Ecto neural progenitor cell (in vitro differentiated cells): ENCODE measurements at places on chromosomes 16 and 17.

DNA sequence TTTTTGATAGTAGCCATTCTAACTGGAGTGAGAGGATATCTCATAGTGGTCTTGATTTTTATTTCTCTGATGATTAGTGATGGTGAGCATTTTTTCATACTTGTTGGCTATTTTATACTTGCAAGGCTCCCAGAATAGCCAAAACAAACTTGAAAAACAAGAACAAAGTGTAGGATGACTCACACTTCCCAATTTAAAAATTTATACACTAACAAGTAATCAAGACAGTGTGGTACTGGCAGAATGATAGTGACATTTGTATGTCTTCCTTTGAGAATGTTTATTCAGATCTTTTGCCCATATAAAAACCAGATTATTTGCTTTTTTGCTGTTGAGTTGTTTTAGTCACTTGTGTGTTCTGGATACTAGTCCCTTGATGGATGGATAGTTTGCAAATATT lies 17.8 kb downstream of the SPECC1 start:
- no peak for DNase-seq

- no peak for DNase-seq
Observed at GRCh38 chr16:65889533-65889966, 476.9 kb upstream of the CDH5 start.

- DNase-seq = peak; percentile 80
Observed at GRCh38 chr16:27154705-27155521, 48.4 kb upstream of the KDM8 start.

DNA sequence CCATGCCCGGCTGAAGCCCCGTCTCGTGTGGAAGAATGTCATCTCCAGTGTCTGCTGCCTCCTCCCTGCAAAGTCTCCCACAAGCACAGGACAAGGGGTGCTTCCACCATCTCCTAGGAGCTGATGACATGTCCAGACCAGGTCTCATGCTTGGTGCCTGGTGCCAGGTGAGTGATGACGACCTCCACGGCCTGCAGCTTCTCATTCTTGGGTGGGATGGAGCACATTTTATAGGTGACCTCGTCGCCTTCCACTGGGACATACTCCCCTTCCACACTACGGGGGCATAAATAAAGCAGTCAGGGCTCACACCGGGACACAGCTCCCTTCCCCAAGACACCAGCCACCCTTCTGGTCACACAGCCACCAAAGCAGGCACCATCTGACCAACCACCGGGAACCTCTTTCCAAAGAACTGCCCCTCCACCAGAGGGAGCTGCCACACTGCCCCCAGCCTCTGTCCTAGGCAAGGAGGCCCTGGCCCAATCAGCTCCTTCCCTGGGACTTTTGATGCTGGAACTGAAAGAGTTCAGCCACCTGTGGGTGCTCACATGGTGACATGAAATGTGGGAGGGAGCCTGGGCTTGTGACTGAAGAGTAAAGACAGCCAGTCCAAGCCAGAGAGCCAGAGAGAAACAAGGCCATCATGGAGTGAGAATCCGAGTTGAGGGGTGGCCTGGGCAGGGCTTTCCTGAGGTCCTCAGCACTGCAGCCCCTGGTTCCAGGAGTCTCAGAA lies 13.6 kb downstream of the CARHSP1 start:
- DNase-seq = no peak

GRCh38 chr17:76868176-76868668 lies at the start of gene MGAT5B:
Gene MGAT5B, plus strand, starts transcription at chr17:76868404. Its CDS starts 626 bp downstream, at chr17:76869030.
- peak; percentile 95 for DNase-seq

GRCh38 chr17:42285346-42286050 lies 2.8 kb upstream of the STAT5A start:
- DNase-seq = peak; percentile 20

GRCh38 chr17:57512691-57513090 lies 232.4 kb downstream of the CCDC182 start:
- no peak for DNase-seq

DNA sequence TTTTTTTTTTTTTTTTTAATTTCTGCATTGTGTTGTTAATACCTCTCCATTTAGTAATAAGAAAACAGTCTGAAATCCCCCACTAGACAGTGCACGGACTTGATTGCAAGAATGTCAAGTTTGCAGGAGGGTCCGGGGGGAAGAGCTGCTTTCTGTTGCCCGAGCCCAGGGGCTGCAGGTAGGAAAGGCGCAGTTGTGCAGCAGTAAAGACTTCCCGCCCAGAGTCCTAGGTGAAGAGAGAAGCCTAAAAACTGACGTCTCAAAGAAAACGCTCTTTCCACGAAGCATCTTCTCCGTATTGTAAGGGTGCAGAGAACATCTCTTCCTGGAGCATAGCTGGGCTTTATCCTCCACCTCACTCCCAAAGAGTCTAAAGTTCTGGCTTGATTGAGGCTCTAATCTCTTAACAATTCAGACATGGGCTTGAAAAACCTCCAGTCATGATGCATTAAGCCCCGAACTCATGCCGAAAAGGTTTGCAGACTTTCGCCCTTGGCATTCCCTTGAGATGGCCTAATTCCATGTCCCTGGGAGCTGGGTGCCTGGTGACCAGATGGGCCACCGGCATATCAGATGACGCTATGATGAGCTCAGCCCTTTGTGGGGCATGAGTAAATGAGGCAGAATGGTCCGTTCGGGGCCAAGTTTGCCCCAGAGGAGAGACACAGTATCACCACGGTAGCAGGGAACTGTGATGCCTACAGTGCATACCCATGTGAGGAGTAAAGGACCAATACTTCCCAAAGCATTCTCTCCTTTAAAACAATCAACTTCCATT lies 436.2 kb upstream of the ZFHX3 start:
- peak; percentile 17 for DNase-seq

DNA sequence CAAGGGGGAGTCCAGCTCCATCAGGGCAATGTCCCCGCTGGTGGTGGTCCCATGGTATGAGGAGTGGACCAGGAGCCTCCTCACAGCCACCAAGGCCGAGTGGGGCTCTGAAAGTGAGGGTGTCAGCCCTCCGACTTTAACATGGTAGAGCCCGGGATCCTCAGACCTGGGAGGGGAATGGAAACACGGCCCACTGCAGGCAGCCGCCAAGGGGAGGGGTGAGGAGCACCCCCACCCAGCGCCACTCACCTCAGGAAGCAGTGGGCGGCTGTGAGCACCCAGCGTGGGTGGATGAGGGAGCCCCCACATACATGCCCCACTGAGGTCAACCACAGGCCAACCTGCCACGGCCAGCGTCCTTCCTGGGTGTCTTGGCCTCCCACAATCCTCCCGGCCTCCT lies 10.8 kb downstream of the ZG16B start:
- no peak for DNase-seq

DNA sequence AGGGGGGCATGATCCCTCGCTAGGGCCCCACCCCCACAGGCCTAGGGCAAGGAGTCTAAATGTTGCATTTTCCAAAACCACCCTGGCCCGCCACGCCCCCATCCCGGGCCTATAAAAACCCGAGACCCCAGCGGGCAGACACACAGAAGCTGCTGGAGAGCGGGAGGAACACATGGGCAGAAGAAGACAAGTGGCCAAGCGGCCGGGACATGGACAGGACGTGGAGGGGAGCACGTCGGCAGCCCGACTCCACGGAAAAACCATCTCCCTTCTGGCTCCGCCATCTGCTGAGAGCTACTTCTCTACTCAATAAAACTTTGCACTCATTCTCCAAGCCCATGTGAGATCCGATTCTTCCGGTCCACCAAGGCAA lies 34.1 kb upstream of the ENPP7 start:
- no peak for DNase-seq

- no peak for DNase-seq
Observed at GRCh38 chr17:81726004-81726403, 13.9 kb downstream of the SLC25A10 start.

- DNase-seq = peak; percentile 83
Observed at GRCh38 chr17:47987240-47987835, 16.4 kb downstream of the CDK5RAP3 start.

- no peak for DNase-seq
Observed at GRCh38 chr16:77881355-77882030, 93.1 kb downstream of the VAT1L start.

GRCh38 chr16:72829846-72830775 lies 217.8 kb downstream of the ZFHX3 start:
- no peak for DNase-seq

DNA sequence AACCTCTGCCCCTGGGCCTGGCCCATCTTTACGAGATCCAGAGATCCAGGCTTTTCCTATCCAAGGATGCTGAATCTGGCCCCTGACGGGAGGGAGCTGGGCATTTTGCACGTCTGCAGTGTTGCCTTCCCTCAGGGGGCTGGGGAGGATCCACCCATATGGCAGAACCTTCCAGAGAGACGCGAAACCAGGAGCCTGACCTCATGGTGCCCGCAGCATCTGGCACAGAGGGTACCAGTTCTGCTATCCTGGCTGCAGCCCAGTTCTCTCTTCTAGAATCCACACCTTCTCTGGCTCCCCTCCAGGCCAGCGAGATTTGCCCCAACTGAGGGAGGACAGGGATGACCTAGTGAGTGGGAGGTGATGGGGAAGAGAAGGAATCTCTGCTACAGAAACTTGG lies 20.5 kb upstream of the ZNF652 start:
- DNase-seq = no peak

DNA sequence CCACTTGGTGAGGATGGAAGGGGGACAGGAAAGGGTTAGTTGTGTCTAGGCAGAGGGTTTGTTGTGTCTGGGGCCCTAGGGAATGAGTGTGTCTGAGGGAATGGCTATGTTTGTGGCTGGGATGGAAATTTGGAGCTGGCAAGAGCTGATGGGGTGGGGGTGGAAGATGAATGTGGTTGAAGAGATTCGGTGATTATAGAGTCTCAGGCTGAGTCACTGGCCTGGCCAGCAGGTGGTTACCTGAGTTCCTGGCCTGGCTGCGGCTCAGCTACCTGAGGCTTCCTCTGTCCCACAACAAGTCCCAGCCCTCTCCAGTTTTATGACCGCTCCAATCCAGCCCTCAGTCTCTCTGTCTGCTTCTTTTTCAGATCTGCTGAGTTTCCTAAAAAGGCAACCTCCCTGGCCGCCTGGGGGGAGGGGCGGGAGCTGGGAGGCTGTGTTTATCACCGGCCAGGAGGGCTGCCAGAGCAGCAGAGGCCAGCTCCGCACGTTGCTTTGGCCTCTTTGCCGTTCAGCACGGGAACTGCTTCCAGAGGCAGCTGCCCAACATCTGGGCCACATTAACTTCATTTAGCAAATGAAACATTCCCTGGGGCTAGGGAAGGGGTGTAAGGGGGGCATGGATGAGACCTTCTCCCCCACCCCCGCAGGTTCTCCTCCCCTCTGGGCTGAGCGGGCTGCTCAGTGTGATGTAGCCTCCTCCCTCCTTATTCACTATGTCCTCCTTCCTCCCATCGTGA lies 21.8 kb downstream of the ITGB3 start:
- peak; percentile 86 for DNase-seq

- DNase-seq = no peak
Observed at GRCh38 chr17:83006515-83007455, 72.6 kb upstream of the METRNL start.

DNA sequence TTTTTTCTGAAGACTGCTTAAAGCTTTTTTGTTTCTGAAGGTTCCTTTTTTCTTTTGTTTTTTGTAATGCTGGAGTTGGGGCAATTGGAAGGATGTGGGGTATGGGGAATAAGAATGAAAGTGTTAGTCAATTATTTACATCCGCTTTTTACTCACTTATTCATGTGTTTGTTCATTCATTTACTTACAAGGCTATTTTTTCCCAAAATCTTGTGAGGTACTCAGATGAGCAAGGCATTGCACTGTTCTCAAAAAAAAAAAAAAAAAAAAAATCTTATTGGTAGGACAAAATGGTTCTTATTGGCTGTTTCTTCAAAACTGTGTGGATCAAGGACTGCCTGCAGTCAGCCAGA lies 55.7 kb downstream of the PLD6 start:
- no peak for DNase-seq

GRCh38 chr17:2610195-2611175 lies 17.0 kb downstream of the PAFAH1B1 start:
- DNase-seq = no peak

DNA sequence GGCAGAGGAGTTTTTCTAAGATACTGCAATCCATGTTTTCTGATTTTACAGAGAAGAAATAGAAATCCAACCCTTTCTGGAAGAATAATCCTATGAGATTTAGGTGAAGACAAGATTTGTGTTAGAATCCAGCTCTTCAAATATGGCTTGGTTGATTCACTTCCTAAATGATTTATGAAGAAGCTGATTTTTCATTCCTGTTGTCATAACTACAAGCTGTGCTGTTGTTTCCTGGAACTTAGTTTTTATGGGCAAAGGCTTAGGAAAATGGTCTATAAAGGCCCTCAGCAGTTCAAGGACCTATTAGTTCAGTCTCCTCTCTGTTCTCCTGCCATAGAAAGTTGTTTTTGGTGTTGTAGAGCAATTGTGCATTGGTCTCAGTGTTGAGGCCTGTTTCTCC lies 174.2 kb upstream of the FAM20A start:
- no peak for DNase-seq

DNA sequence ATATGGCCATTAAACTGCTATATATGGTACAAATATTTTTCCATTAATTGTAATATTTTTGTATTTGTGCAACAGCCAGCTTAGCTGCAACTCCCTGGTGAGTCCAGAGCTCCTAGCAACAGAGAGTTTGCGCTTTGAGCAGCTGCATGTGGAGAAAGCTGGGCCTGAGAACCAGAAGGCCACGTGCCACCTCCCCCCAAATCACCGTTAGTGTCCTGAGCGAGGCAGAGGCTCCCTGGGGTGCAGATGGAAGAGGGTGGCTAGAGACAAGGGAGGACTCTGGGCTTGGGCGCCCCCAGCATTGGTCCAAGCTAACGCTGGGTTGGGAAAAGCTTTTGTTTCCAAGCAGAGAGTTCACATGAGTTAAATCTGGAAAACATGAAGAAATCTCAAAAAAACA lies 41.6 kb downstream of the HSBP1 start:
- DNase-seq = no peak

- DNase-seq = no peak
Observed at GRCh38 chr17:52147872-52148271, 10.6 kb downstream of the CA10 start.

DNA sequence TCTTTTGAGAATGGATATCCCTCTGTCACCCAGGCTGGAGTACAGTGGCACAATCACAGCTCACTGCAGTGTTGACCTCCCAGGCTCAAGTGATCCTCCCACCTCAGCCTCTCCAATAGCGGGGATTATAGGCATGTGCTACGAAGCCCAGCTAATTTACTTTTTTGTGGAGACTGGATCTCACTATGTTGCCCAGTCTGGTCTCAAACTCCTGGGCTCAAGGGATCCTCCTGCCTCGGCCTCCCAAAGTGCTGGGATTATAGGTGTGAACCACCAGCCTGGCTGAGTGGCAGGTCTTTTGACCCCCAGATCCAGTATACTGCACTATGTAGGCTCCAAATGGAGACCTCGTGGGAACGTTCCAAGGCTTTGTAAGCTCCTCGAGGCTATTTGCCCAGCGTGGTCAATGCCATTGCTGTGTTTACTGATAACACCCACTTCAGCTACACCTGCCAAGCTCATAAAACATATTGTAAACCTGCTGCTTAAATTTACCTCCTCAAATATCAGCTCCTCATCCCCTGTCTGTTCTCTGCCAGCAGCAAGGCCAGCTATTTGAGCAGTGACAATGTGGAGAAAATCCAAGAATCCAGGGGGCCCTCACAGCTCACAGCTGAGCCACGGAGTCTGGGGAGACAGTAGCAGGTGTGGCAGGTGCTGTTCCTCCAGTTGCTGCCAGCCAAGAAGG lies 16.2 kb upstream of the KIFC3 start:
- no peak for DNase-seq
